Fibroblast of skin of right biceps (primary cell): ENCODE measurements at places on chromosomes 12 and 14.

DNA sequence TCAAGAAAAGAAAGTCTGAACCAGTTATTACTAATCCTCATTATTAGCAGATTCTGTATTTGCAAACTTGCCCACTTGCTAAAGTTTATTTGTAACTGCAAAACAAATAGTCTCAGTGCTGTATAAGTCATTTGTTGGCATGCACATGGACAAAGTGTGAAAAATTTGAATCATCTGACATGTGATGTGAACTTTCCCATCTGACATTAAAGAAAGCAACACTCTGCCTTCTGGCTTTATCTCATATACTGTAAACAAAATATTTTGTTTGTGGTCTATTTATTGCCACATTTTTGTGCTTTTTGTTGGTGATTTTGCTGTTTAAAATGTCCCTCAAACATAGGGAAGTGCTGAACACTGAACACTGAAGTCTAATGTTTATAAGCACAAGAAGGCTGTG is 513.8 kb downstream of the RPL10L start:
- no peak for DNase-seq

GRCh38 chr12:68630598-68630997 is 19.9 kb downstream of the RAP1B start:
- no peak for DNase-seq

GRCh38 chr12:43028826-43029225 is 439.3 kb upstream of the PRICKLE1 start:
- DNase-seq = peak; percentile 17

GRCh38 chr12:53735-54730 is 12.5 kb upstream of the IQSEC3 start:
- DNase-seq = no peak

GRCh38 chr12:94182986-94183707 is 34.8 kb downstream of the PLXNC1 start:
- no peak for DNase-seq

- no peak for DNase-seq
Measured at GRCh38 chr12:8637666-8638065, 25.0 kb downstream of the MFAP5 start.

DNA sequence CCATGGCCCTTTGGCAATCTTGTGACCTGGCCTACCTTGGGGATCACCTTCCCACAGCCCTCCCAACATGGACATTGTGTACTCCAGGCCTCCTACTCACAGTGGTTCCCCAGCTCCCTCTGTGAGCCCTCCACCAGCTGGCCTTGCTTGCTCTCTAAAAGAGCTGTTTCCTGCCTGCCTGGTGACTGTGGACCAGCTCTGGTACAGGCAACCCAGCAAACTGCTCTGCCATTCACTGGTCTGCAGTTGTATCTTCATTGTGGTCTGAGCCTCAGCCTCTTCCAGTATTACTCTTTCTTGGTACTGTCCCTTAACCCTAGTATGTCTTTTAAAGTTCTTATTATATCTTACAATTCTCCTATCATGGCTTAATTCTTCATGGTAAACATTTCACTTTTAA is 236.2 kb downstream of the KTN1 start:
- no peak for DNase-seq

DNA sequence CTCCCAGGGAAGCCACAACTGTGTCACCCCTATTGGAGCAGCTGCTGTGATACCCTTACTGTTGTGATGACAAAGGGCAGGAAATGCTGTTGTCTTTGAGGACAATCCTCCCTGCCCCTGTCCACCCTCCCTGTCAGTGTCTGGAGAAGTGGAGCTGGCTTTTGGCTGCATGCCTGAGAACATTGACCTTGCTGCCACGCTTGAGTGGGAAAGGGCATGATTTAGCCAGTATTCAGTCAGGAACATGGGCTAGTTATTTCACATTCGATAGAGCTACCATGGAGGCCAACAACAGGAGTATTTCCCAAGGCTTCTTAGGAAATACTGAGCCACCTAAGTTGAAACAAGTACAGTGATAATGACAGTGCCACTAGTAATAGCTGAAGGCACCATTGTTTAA is 59.4 kb downstream of the MYRFL start:
- no peak for DNase-seq

DNA sequence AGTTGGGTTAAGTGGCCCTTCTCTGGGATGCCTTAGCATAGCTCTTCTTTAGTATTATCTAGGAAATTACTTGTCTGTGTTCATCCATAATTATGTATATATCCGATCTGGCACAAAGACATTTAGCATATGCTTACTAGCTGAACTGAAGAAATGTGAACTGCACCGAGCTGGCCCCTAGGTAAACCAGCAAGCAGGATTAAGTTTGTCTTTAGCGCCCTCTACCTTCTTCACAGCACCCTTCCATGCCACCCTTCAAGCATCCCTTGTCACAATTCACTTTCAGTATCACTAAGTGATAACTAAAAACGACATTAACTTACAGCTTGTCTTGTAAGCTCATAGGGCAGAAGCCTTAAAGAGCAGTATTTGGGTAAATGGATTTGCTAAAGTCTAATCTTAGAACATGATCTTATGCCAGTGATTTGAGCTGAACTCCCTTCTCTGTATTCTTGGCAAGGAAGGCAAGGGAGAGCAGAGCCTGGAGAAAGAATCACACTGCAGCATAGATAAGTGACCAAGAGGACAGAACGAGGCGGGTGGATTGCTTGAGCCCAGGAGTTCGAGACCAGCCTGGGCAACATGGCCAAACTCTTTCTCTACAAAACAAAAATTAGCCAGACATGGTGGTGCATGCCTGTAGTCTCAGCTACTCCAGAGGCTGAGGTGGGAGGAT is 2.6 kb upstream of the HAL start:
- DNase-seq = peak; percentile 39

- peak; percentile 81 for DNase-seq
Measured at GRCh38 chr14:34629657-34630529, at the start of gene SNX6. TSS of gene SNX6 (minus strand) at chr14:34630148. CDS start at chr14:34630116, 32 bp downstream.

DNA sequence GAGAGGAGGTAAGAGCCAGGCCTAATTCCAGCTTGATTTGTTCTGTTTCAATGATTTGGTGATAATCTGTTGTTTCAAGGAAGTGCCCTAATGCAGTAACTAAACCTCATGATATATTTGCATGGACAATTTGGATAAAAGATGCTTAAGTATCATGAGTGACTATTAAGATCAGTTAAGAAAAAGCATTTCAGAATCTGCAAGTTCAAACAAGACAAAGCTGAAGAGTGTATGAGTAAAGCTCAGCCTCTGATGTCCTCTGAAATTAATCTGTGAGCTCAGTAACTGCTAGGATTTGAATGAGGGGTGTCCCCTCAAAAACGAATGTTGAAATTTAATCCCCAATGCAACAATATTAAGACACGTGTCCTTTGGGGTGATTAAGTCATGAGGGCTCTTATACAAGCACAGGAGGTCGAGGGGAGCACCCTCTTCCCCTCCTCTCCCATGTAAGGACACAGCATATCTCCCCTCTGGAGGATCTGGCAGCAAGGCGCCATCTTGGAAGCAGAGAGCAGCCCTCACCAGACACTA is 949.2 kb downstream of the GALC start:
- no peak for DNase-seq

- peak; percentile 26 for DNase-seq
Measured at GRCh38 chr12:11584221-11584855, 65.1 kb upstream of the ETV6 start.

- DNase-seq = no peak
Measured at GRCh38 chr12:107339487-107339886, 246.1 kb upstream of the CRY1 start.

- DNase-seq = no peak
Measured at GRCh38 chr12:30823764-30824163, 69.0 kb upstream of the CAPRIN2 start.

DNA sequence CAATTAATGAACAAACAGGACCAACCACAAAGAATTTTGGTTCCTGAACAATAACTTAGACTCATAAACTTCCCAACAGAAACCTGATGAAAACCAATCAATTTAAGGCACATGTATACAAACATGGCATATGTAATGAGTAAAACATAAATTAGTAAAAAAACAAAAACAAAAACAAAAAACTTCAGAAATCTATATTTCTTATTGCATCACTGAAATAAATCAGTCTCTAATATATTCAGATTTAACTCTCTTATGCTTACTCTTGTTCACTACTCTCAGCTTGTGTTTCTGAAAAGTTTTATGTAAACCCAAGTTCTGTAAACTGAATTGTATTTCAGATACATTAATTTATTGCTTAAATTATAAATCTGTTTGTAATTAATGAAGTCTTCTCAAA is 233.7 kb downstream of the SLC25A21 start:
- DNase-seq = no peak

- peak; percentile 68 for DNase-seq
Measured at GRCh38 chr14:64755781-64756221, 51.6 kb downstream of the PLEKHG3 start.

GRCh38 chr14:25017562-25017961 is 32.4 kb downstream of the STXBP6 start:
- DNase-seq = no peak

DNA sequence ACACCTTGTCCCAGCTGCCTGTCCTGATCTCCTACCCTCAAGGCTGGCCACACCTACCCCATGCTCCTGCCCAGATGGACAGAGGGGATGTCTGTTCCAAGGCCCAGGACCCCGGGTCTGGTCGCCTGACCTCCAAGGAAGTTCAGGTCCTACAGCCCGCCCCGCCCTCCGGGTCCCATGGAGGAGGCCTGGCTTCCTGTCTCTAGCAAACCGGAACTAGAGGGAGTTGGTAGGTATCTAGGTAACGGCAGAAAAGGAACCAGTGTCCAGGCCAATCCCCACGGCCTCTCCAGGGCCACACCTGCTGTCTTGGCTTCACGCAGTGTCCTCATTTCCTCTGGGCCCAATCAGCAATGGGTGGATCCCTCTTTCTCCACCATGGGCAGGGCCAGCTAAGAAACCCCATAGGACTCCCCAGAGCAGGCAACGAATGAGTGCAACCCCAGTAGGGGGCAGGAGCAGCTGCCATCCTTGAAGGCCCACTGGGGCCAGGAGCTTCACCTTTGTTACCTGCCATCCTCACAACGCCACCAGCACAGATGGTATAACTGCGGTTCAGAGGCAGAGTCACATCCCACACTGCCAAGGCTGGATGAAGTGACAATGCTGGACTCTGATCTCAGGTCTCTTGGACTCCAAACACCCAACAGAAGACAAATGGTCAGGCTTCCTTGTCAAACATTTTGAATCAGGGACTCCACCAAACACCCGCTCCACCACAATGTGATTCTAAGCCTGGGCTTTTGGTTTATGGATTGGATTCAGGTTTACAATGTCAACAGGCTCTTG is 25.1 kb upstream of the RPLP0 start:
- no peak for DNase-seq

DNA sequence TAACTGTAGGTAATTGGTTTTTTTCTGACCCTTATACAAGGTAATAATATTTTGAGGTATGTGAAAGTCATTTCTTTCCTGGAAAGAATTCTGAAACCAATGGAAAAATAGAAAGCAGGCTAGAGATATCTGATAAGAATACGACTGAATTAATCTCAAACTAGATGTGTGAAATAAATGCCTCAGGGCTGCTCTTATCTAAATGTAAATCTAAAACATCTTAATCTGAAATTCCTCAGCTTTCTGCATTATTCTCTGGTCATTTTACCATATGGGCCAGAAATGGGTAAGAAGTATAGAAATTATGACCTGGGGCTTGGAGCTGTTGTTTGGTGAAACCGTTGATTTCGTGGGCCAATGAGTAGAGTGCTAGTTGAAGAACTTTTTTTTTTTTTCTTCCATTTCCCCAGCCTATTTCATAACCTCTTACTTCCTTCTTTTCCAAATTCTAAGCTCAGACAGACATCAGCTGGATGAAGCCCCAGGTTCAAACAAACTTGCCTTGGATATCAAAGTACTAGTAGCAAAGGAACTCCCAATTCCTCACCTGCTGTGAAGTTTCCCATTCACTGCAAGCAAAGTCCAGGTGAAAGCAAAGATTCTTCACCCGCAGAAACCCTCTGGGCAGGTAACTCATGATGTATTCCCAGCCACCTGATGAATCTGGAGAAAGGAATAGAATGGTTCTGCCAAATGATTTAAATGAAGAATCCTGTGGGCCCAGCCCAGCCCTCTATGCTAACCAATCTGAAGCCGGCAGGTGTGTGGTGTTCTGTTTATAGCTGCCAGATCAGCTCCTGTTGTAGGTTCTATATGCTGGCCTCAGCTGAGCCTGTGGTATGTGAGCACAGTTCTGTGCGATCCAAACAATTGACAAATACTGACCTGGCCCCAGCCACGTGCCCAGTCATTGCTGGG is 9.7 kb upstream of the FOS start:
- DNase-seq = no peak

GRCh38 chr12:30797689-30798088 is 42.9 kb upstream of the CAPRIN2 start:
- no peak for DNase-seq

DNA sequence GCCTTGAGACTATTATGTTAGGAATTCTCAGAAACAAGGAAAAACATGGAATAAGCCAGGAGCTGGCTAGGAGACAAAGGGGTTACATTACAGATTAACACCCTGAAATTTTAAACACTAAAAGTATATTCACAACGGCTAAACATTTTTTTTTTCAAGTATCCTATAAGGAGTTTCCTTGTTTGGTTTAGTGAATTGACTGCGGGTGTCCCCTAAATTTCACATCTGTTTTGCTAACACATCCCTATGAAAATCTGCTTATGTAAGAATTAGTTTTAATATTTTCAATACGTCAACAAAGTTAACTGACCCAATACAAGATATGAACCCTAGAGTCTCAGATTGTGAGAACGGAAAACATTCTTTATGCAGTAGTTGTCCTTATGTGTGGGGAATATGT is 19.0 kb downstream of the TAOK3 start:
- DNase-seq = no peak

DNA sequence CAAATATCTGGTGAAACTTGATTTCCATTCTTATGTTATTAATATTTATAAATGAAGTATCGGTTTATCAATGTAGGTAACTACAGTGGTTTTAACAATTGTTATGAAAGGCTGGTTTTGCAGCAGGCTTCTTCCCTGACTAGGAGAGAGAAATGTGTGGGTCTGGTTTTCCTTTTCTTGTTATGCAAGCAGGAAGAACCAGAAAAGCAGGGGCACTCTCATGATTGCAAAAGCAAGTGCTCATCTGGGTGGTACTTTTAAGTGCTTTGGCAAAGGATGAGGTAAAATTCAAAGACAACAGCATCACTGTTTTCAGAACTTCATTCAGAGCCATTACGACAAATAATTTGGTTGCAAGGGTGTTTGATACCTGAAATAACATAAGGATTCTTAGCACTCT is 105.6 kb downstream of the PTPRO start:
- DNase-seq = no peak

GRCh38 chr12:113611652-113612051 is 140.0 kb upstream of the LHX5 start:
- no peak for DNase-seq

DNA sequence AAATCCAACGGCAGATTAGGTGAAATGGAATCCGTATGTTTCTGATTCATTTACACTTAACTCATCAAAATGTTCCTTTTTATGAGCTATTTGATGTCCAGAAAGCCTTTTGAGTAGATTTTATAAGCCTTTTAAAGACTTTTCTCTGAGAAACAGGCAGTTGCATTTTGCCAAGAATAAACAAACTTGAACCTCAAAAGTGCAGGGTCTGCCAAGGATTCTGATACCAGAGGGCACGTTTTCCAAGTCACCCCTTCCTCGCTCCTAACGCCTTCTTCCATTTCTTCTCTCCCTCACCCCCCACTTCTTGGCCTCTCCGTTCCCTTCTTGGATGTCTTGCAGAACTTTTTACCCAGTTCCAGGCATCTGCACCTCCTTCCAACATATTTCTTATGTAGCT is 200.6 kb upstream of the TBX3 start:
- DNase-seq = no peak

GRCh38 chr12:100827901-100828520 is 33.4 kb downstream of the ANO4 start:
- DNase-seq = peak; percentile 2

- DNase-seq = peak; percentile 9
Measured at GRCh38 chr12:54988402-54989054, 4.0 kb upstream of the TESPA1 start.
